IMR-90 (cell line): ENCODE measurements at places on chromosomes 11 and 22. TPM values are rescaled to one million over a fixed set of nuclear protein-coding genes. Genes with fewer than 3 reads are reported as not detected.

Gene UBASH3B
- total RNA-seq = 48.0 and 48.6 TPM in 2 replicates

Gene OR5D16
- total RNA-seq = not detected in 2 replicates

Gene MCHR1
- total RNA-seq = 1.4 and 1.7 TPM in 2 replicates

Gene ZNF280A
- not detected in 2 replicates for total RNA-seq

Gene MS4A7
- total RNA-seq = not detected in 2 replicates

Gene MRGPRX4
- under 0.01 TPM in 1 of 2 replicates, not detected in the other for total RNA-seq

Gene BEST1
- 0.83 and 0.90 TPM in 2 replicates for total RNA-seq

Gene EMSY
- 22.0 and 28.9 TPM in 2 replicates for total RNA-seq

Gene RASD2
- under 0.01 TPM in 2 replicates for total RNA-seq

Gene ROM1
- 2.2 TPM in 2 replicates for total RNA-seq

Gene OR52E8
- total RNA-seq = not detected in 2 replicates

Gene GAB4
- total RNA-seq = not detected in 2 replicates

Gene GALNT18
- total RNA-seq = 9.4 and 11.3 TPM in 2 replicates
